ENCODE measurements at places on chromosomes 6 and 20.

- no peak for DNase-seq
Measured at GRCh38 chr6:7911345-7911725, 747 bp upstream of the TXNDC5 start.

DNA sequence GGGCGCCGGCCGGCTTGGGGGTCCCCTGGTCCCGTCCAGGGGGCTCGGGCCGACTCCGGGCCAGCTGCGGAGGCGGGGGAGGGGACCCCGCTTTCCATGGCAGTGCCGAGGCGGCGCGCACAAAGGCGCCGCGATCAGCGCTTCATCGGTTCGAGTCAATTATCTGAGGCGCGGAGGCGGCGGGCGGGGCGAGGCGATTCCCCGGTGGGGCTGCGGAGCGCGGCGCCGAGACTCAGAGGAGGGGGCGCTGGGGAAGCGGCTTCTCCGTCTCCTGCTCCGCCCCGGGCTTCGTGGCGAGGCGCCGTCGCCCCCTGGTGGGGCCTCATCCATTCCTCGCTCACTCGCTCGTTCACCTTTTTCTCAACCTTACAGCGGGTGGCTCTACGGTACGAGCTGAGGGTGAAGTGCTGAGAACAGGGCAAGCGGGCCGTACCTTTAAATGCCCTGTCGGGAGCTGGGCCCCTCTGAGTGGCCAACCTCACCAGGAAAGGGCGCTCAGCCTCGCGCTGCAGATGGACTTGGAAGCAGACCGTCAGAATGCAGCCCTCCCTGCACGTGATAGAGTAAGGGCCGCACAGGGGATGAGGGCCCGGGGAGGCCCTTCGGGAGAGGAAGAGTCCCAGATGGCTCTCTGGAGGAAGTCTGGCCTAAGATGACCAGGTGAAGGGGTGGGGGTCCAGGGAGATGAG lies 39.9 kb downstream of the SLC52A3 start:
- DNase-seq = peak; percentile 14

GRCh38 chr20:11890331-11891076 lies 27.2 kb upstream of the BTBD3 start:
- DNase-seq = peak; percentile 8

DNA sequence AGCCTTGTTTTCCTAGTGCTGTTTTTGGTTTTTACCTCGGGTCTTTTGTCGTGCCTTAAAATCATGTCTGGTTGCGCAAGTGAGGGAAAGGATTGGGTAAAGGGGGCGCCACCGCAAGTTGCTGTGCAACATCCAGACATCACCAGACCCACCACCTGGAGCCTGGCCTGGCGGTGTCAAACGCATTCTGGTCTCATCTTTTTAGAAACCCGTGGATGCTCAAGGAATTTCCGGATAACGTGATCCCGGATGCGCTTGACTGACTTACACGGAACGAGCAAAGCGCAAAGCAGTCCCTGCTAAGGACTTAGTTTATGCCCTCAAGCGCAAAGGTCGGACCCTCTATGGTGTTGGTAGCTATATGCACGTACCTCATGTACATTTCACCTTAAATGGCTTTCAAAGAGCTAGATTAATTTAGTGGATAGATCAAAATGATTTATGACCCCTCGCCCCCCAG lies 105.2 kb downstream of the OR2B2 start:
- DNase-seq = no peak

GRCh38 chr6:148747471-148748165 lies 788 bp downstream of the UST start:
- peak; percentile 5 for DNase-seq

- no peak for DNase-seq
Measured at GRCh38 chr6:154245506-154245905, 111.1 kb downstream of the IPCEF1 start.

GRCh38 chr6:120785459-120786086 lies 548.7 kb downstream of the TBC1D32 start:
- no peak for DNase-seq

DNA sequence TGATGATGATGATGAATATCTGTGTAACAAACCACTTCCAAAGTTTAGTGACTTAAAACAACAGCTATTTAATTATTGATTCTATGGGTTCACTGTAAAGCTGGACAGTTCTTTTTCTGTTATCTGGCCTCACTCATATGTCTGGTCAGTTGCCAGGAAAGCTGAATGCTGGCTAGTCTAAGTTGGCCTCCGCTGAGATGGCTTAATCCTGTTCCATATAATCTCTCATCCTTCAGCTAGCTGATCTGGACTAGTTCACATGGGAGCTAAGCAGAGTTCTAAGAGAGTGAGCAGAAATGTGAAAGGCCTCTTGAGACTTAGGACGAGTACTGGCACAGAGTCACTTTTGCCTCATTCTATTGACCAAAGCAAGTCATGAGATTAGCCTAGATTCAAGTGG lies 334.7 kb upstream of the FLRT3 start:
- no peak for DNase-seq

DNA sequence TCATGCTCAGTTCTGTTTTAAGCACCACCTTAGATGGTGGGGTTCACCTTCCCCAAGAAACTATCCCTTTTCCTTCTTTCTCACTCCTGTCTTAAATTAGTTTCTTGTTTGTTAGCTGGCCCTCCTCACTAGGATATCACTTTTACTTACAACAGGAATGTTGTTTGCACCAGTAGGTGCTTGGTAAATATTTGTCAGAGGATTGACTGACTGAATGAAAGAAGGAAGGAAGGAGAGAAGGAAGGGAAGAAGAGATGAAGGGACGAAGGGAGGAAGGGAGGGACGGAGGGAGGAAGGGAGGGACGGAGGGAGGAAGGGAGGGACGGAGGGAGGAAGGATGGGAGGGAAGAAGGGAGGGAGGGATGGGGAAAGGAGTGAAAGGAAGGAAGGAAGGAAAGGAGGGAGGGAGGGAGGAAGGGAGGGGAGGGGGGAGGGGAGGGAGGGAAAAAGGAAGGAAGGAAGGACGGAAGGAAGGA lies 505 bp upstream of the KCNK15 start:
- no peak for DNase-seq

DNA sequence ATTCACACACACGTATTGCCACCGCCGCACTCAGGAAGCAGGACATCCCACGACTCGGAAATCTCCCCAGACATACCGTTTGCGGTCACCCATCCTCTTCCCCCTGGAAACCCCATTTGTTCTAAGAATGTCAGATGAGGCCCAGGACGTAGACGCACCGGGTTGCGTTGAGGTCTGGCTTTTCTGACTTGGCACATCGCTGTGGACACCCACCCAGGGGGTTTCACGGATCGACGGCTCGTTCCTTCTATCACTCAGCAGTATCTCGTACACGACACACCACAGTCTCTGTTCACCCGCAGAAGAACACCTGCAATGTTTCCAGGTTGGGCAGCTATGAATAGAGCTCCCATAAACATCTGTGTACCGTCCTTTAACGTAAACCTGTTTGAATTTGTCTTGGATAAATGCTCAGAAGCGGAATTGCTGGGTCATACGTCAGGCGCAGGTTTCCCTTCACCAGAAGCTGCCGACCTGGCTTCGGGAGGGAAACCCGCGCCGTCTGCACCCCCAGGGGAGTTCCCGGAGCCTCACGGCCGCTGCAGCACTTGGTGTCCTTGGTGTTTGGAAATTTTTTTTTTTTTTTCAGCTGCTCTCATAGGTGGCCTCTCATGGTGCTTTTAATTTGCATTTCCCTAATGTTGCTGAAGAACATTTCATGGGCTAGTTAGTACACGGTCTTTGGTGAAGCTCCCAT lies 9.3 kb upstream of the EEF1A2 start:
- no peak for DNase-seq

DNA sequence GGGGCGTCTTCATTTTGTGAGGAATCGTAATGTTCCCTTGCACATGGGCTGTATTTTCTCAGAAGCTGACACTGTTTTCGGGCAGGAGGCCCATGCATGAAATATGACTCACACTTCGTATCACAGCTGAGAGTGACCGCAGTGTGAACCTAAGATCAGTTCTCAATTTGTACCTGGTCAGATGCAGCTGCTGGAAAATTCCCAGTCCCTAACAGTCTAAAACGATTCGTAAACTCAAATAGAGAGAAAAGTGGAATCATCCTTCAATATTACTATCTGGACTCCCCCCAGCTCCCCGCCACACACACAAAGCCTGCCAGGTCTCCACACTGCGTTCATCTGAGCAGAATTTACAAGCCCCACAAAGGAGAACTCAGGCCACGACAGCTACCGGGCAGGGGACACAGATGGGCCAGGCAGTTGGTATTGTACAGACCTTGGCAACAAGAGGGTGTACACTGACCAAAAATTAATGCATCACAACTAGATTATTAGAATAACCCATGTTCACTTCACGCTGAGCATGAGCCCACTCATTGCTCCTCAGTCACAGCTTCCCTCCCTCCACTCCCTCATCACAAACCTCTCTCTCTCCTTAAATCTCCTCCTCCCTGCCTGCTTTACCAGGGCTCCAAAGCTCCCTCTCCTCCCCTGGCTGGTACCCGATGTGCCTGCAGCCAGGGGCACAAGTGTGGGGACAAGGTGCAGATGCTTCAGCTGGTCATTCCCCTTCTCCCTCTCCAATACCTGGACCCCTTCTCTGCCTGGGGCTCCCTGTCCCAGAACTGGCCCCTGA lies 488.4 kb downstream of the PREX1 start:
- no peak for DNase-seq

GRCh38 chr6:143321491-143322086 lies 128.9 kb downstream of the ADAT2 start:
- DNase-seq = no peak

DNA sequence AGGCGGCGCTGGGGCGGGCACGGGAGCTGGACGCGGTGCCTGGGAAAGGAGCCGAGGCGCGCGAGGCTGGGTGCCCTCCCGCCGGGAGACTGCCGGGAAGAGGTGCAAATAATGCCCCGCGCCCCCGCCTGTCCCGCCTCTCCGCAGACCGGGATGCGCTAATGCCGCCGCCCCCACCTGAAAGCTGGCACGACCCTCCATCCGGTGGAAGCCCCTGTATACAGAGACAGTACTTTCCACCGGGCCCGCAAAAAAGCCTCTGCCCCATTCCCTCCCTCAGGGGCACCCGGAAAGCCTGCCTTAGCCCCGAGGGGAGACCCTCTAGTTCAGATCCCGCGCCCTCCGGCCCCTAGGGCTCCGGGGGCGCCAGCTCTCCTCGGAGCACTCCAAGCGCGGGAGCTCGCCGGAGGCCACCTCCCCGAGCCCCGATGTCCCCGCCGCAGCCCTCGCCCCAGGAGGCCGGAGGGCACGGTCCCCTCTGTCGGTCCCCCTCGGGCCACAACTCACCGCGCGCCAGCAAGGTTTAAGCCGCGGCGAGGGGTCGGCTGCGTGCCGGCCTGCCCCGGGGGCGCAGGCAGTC lies 1.2 kb downstream of the GRM4 start:
- no peak for DNase-seq

- DNase-seq = no peak
Measured at GRCh38 chr6:41153992-41154625, at the start of gene TREML1. TREML1 (minus strand) TSS chr6:41154347; CDS start chr6:41154288, 59 bp downstream.

- no peak for DNase-seq
Measured at GRCh38 chr6:4358414-4359107, 223.2 kb upstream of the ECI2 start.

DNA sequence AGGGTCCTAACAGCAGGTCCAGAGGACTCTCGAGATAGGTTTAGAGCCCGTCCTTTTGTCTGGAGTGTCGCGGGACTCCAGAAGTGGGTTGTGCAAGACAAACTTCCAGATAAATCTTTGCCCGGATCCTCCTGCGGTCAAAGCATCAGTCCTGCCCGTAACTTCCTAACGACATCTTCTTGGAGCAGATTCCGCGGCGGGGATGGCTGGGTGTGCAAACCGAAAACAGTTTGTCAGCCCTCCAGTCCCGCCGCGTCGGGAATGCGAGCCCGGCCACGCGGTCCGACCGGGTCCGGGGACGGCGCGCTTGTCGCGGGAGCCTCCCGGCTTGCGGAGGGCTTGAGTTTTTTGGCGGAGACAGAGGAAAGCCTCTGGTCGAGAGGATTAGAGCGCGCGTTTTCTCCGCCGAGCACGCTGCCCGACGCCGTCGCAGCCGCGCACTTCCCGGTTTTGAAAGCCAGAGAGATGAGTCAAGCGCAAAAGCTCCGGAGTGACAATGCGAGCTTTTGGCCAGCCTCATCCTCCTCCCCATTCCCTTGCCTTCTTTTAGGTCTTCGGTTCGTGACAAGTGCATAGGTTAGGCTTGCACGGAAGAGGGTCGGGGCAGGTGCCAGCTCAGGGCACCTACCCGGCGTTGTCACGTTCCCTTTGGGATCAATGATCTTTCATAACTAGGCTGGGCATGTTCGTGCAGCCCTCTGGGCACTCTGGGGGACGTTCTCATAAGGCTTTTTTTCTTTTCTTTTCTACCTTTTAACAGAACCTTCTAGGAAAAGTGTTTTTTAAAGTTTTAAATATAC lies 91.3 kb upstream of the PRDM1 start:
- DNase-seq = no peak

DNA sequence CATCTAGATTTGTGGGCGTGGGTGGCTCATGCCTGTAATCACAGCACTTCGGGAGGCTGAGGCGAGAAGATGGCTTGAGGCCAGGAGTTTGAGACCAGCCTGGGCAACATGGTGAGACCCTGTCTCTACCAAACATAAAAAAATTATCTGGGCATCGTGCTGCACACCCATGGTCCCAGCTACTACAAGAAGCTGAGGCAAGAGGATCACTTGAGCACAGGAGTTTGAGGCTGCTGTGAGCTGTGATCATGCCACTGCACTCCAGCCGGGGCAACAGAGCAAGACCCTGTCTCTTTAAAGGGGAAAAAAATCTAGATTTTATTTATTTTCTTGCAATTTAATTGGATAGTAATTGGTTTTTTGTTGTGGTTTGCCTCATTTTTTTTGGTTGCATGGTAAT lies 53.6 kb downstream of the DEK start:
- DNase-seq = no peak

- no peak for DNase-seq
Measured at GRCh38 chr20:58566981-58567380, 51.8 kb upstream of the APCDD1L start.

DNA sequence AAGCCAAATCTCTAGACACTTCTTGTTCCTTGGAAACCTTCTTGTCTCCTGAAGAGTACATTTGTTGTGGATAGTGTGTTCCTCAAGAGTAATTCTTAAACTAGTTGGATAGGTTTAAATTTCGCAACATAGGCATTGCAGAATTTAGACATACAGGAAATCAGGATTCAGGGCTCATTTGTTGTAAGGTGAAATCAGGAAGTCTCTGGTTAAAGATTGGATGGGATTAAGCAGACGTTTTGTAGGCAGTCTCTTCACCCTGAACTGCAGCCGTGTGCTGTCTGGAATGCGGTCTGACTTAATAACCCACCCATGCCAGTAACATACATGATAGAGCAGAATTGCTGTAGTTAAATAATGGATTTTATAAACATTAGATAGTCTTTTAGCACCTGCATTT lies 21.7 kb downstream of the HIVEP1 start:
- no peak for DNase-seq

DNA sequence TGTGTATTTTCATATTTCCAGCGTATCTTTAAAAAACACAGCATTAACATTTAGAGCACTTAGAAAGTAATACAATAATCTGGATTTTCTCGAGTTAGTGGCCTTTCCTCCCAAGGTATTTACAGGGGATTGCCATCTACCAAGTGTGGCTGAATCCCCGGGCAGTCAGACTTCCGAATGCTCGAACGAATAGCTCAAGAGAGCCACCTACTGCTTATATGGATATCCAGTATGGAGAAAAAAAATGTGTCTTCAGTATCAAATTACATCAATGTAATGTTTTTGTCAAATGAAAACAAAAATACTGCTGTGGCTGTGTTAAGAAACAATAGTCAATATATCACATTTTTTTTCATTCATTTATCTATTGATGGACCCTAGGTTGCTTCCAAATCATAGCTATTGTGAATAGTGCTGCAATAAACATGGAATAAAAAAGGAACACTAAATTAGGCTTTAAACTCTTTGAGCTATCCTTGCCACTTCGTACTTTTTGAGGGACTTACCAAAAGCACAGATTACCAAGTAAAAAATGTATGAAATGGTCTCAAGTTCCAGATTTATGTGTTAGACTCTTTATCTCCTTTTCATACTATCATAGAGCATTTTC lies 654.5 kb upstream of the PTCHD4 start:
- DNase-seq = no peak

All from stimulated activated CD8-positive, alpha-beta memory T cell treated with anti-CD3 and anti-CD28 coated beads, Interleukin-7, amount 100 ng/mL, for 24 hours (primary cell).